ENCODE measurements at places on chromosomes 2 and 18.

- DNase-seq: no peak
These were observed 82.7 kb downstream of the MALT1 start for GRCh38 chr18:58753976-58754375.

DNA sequence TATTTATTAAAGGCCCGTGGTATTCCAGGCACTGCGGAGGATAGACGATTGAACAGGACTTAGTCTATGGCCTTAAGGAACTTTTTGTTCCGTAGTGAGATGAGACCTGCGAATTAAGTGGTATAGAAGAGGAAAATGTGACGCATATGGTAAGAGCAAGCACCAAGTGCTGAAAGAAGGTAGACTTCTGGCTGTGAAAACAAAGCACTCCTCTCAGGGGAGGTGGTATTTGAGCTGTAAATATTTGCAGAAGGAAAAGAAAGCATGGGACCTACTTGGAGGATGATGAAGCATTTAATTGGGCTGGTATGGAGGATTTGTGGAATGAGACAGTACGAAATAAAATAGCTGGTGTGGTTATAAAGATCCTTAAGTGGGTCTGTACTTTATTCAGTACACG is 62.5 kb downstream of the GPR39 start:
- no peak for DNase-seq

DNA sequence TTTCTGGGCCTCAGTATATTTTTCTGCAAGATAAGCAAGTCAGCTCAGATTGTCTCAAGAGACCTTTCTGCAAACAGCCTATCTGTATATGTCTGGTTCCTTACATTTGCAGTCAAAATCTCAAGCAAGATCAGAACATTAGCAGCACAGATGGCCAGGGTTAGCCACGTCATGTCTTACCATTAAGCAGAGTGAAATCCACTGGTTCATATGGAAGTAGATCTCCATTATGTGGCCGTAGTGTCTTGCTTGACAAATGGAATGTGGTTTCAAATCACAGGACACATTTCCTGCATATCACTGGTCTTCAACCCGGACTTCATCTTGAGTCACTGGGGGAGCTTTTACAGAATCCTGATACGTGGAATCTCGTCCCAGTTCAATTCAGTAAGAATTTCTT is 500.2 kb downstream of the FBXO15 start:
- DNase-seq: no peak

DNA sequence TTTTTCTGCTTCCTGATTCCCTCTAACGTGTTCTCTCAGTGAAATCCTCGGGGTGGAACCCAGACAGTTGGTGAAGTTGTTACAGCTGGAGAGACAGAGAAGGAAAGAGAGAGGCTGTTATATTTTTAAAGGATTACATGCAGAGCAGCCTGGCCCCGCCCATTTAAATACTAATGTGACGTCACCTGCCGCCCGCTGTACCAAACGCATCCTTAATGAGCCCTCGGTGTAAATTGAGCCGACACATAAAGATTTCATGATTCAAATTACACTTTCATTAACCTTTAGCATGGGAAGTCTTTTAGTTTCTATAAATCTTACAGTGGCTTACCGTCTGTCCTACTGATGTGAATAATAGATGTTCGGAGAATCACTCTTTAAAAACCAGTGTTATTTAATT is 164.0 kb upstream of the SIX3 start:
- DNase-seq: no peak

DNA sequence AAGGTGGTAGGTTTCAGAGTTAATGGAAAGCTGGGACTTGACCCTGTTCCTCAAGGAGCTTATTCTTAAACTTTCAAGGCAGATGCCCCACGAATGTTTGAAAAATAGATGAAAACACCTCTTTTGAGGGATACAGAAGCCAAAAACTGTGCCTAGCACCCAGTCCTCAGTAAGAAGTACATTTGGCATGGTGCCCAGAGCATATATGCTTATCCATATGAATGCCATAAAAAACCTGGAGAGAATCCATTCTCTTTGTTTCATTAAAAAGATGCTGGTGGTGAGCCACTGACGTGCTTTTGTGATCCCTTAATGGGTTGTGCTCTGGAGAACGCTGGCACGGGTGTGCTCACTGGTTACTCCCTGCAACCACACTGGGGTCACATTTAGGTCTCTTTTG is 69.0 kb downstream of the IL1R2 start:
- DNase-seq: no peak

GRCh38 chr2:239502430-239503186 is 101.8 kb upstream of the HDAC4 start:
- no peak for DNase-seq

DNA sequence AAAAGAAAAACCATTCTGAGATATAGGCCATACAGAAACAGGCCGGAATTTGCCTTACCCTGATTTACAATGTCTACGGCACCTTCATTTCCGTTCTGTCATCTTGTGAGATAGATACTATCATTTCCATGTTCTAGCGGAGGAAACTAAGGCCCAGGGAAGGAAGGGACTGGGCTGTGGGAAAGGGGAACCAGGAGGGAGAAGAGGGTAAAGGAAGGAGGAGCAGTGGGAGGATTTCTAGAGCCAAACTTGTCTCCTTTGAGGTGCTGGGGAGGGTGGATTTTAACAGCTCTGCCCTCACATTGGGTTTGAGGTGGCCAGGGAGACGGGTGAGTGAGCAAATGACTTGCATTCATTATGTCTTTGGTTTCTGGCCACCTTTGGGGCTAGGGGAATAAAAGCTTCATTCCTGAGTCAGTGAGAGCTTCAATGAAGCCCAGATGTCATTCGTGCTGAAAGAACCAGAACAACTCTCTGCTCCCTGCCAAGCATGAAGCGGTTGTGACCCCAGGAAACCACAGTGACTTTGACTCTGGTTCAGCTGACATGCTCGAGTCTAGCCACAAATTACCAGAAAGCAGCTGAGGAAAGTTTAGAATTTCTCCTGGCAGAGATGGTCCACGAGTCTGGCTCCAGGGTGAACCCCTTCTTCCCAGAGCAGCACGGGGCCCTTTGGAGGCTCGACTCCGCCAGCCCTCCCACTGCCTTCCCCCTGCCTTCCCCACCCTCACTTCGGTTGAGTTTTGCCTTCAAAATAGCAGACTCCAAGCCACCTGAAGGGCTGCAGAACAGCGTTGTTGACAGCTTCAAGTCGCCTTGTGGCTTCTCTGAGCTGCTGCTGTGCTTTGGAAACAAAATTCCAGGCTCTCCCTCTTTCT is 3.8 kb downstream of the ACTG2 start:
- peak; percentile 98 for DNase-seq

DNA sequence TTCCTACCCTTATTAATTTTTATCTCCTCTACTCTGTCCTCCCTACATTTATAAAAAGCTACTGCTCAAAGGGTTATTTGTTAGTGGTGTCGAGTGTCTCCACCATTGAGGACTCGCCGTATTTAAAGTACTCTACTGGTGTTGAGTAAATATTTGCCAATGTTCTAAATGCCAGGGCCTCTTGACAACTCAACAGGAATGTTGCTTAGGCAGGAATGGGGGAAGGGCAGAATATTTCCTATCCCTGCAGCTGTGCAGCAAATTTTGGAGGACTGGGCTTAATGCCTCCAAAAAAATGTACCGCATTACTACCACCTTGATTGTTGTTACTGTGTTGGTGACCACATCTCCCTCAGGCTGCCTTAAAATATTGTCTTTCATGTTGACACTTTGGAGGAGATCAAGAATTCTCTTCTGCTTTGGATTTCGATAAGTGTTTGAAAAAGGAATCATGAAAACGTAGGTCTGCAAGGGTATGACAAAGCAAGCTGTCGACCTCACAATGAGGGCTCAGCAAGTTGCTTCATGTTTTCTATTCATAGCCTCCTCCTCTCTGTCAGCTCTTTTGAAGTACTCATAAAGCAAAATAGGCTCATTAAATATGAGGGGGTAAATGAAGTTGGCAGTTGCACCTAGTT is 84.3 kb downstream of the EFEMP1 start:
- no peak for DNase-seq

DNA sequence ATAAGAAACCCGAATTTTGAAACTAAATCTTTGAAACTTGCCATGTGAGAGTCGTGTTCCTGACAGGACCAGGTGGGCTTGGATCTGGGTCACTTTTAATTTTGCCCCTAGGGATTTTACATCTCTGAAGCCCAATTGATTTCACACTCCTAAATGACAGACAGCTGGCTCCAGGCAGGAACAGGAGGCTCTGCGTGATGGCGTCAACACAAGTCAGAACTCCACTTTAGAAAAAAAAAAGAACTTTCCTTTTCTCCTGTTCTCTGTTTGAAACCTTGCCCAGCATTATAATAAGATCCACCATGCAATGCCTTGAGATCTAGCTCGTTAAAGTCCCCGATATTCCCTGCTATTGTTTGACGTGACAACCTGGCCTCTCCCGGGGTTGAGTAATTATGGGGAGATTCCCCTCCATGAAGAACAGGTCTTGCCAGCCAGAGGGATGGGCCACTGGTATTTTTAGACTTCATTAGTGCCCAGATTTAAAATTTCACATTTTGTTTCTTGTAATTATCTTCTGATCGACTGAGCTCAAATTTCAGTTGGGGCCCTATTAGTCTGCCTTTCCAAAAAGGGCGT is 260.3 kb downstream of the KLHL29 start:
- DNase-seq: no peak

- DNase-seq: no peak
These were observed 105.3 kb downstream of the ARL4C start for GRCh38 chr2:234391625-234392024.

- DNase-seq: no peak
These were observed 22.9 kb downstream of the DOK1 start for GRCh38 chr2:74577448-74577847.

- DNase-seq: peak; percentile 71
These were observed 95.9 kb upstream of the RMDN2 start for GRCh38 chr2:37829202-37829601.

- no peak for DNase-seq
These were observed 321.5 kb upstream of the PKDCC start for GRCh38 chr2:41726364-41726763.

Data from astrocyte of the cerebellum (primary cell).